A549 treated with dexamethasone at 1 μM for 4 hours (cell line): ENCODE measurements at places on chromosomes 1 and 21. TPM values are rescaled to one million over a fixed set of nuclear protein-coding genes. Genes with fewer than 3 reads are reported as not detected.

CCDC28B gene
- total RNA-seq: 0.71 to 1.5 TPM (median 1.3 TPM) in 5 replicates

PIK3R3 gene
- 1.8 to 2.2 TPM (median 1.8 TPM) in 5 replicates for total RNA-seq

SERINC2 gene
- 16.4 to 35.1 TPM (median 31.2 TPM) in 5 replicates for total RNA-seq

TDRD5 gene
- 0.04 to 0.07 TPM (median 0.05 TPM) in 4 of 5 replicates, not detected in the other for total RNA-seq

DNASE2B gene
- total RNA-seq: 0.10 TPM in 1 of 5 replicates, not detected in the others

DIRAS3 gene
- 0.63 to 1.3 TPM (median 1.1 TPM) in 5 replicates for total RNA-seq

PLEKHG5 gene
- 2.2 to 4.7 TPM (median 3.6 TPM) in 5 replicates for total RNA-seq

FAAP20 gene
- total RNA-seq: 36.0 to 57.8 TPM (median 54.6 TPM) in 5 replicates

PRDM15 gene
- total RNA-seq: 1.9 to 4.4 TPM (median 3.4 TPM) in 5 replicates

GCSAML gene
- not detected in 5 replicates for total RNA-seq

SH3BGR gene
- 0.26 to 1.4 TPM (median 0.60 TPM) in 5 replicates for total RNA-seq

ATP8B2 gene
- 24.1 to 38.5 TPM (median 34.8 TPM) in 5 replicates for total RNA-seq

CD53 gene
- not detected in 5 replicates for total RNA-seq

OR2T33 gene
- not detected in 5 replicates for total RNA-seq

DYNLT4 gene
- 0.38 to 0.73 TPM (median 0.53 TPM) in 4 of 5 replicates, not detected in the other for total RNA-seq

YBX1 gene
- 759 to 914 TPM (median 874 TPM) in 5 replicates for total RNA-seq

DPH2 gene
- total RNA-seq: 30.9 to 38.5 TPM (median 36.4 TPM) in 5 replicates

C1orf94 gene
- 0.03 TPM in 1 of 5 replicates, not detected in the others for total RNA-seq

KISS1 gene
- 0.24 to 0.95 TPM (median 0.42 TPM) in 5 replicates for total RNA-seq

ATP5PF gene
- total RNA-seq: 207 to 267 TPM (median 228 TPM) in 5 replicates

KCND3 gene
- 0.02 TPM in 3 of 5 replicates, not detected in the others for total RNA-seq

PAX7 gene
- total RNA-seq: 0.47 to 1.0 TPM (median 0.89 TPM) in 5 replicates

TRPM2 gene
- total RNA-seq: 6.5 to 9.8 TPM (median 7.8 TPM) in 5 replicates

KCNT2 gene
- total RNA-seq: 0.02 to 0.07 TPM (median 0.04 TPM) in 5 replicates

CHRM3 gene
- total RNA-seq: 0.02 to 0.14 TPM (median 0.04 TPM) in 5 replicates

C1orf226 gene
- 0.64 to 0.92 TPM (median 0.76 TPM) in 5 replicates for total RNA-seq
